ENCODE measurements at places on chromosomes 16 and 17. TPM values are rescaled to one million over a fixed set of nuclear protein-coding genes. Genes with fewer than 3 reads are reported as not detected.

DNA sequence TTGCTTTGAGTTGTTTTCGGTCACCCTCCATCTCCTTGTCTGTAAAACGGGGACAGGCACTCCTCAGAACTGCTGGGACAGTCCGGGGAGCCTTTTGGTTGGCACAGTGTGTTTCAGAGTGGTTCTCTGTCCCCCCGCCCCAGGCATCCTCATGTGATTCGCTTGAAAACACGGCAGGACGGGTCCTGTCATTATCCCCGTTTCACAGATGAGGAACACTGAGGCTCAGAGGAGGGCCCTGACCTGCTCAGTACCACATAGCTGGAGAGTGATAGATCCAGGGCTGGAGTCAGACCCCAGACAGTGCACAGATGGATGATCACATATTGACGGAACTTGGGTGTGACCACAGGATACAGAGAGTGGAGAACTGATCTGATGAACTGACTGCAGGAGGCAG, 13.5 kb upstream of the ADGRG1 start:
- DNase-seq = no peak

DNA sequence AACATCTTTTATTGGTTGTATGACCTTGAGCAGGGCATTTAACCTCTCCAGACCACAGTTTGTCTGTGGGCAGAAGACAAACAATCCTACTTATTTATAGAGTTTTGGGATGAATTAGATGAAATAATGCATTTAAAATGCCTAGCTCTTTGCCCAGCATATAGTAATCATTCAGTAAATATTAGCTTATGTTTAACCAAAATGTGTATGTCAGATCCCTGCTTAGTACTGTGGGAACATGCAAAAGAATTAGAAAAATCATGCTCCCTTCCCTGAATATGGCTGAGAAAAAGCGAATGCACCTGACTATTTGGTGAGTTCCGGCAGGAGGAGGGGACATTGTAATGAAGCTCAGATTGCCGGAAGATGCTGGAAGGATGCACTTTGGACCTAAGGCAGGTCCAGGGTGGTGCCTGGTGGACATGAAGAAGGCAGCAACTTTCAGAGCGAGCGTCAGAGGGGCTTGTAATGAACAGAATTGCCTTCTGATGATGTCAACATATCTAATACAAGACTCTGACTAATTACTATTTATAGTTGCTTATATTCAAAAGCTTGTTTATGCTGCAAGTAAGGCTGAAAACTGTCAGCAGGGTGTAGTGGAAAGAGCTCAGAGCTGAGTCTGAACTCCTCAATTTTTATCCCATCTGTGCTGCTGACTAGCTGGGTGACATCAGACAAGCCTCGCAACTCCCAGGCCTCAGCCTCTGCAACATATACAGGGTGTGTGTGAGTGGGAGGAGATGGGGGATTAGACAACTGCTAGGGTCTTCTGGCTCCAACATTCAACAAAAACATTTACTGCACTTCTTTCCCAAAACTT, 221.2 kb downstream of the PRKCA start:
- DNase-seq = no peak

DNA sequence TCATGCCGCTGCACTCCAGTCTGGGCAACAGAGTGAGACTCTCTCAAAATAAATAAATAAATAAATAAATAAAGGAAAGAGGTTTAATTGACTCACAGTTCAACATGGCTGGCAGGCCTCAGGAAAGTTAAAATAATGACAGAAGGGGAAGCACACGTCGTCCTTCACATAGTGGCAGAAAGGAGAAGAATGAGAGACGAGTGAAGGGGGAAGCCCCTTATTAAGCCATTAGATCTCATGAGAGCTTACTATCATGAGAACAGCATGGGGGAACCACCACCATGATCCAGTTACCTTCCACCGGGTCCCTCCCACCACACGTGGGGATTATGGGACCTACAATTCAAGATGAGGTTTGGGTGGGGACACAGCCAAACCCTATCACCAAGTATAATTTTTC, 54.5 kb downstream of the PAFAH1B1 start:
- DNase-seq = no peak

DNA sequence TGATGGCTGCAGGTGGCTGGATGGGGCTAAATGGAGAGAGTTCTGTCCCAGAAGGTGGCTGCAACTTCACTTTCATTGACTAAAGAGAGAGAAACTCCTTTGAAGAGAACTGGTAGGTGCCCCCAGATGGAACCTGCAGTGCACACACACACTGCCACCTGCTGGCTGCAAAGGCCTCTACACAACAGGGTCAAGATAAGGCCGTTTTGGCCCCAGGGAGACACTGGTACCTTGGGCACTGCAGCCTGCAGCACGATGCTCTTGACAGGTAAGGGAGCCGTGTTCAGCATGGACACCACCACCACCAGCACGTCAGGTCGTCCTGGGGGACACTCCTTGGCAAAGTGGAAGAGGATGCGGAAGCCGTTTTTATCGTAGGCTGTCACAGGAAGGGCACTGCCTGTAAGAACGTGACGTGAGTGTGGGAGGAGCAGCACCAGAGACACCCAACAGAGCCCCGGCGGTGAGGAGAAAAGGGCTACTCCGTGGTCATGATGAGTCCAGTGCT, 22.7 kb downstream of the GGA3 start:
- no peak for DNase-seq

DNA sequence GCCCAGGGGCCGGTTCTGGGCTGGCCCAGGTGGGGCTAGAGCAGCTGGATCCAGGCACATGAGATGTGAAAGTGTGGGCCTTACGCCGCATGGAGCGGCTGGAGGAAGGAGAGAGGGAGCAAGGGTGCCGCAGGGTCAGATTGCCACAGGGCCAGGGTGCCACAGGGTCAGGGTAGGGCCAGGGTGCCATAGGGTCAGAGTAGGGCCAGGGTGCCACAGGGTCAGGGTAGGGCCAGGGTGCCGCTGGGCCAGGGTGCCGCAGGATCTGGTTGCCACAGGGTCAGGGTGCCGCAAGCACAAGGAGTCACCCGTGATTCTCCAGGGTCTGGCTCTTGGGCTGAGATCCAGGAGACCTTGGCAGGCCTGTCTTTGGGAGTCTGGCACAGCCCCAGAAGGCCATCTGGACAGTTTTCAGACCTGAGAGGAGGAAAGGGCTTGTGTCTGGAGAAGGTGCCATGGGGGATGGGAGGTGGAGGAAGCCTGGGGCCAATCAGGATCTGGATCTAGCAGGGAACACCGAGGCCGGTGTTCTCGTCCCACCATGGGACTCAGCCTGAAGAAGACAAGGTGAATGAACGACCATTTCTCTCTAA, 13.1 kb upstream of the LASP1NB start:
- no peak for DNase-seq

- no peak for DNase-seq
These were observed 24.0 kb downstream of the CCR7 start for GRCh38 chr17:40541060-40541872.

GRCh38 chr17:6523330-6523729, 33.0 kb downstream of the PITPNM3 start:
- no peak for DNase-seq

DNA sequence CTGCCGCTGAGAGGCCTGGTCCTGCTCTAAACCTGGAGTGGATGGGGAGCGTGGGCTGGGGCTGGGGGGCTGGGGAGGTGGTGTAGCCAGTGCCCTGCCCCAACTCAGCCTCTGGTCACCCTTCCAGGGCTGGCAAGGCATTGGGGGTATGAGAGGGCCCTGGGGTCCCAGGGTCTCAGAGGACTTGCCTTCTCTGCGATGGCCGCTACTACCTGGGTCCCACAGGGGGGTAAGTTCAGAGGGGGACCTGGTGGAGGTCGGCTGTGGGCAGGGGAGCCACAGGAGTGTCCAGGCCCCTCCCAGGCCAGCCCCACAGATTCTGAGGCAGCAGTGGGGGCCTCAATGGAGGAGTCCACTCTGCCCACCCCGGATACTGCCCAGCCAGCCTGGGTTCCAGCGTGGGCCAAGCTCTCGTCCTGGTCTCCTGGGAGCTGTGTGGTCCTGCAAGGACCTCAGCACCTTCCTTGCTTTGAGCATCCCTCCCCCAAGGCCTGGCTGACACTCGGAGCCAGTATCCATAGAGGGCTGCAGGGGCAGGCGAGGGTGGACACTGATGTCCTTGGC, 20.5 kb downstream of the JPH3 start:
- no peak for DNase-seq

- DNase-seq = no peak
These were observed 31.7 kb downstream of the TOM1L2 start for GRCh38 chr17:17940441-17940911.

GRCh38 chr17:55440391-55440790, 18.8 kb upstream of the MMD start:
- no peak for DNase-seq

- DNase-seq = no peak
These were observed 2.9 kb upstream of the KCNH6 start for GRCh38 chr17:63519972-63520882.

- no peak for DNase-seq
These were observed 4.1 kb downstream of the USH1G start for GRCh38 chr17:74918906-74919305.

ORMDL3 gene
- polyA plus RNA-seq = 105 TPM

IRX5 gene
- polyA plus RNA-seq = 8.4 TPM

CORO1A gene
- 15.3 TPM for polyA plus RNA-seq

MYH3 gene
- 2.6 TPM for polyA plus RNA-seq

PRDM7 gene
- polyA plus RNA-seq = 0.44 TPM

SULT1A4 gene
- 18.3 TPM for polyA plus RNA-seq

Measured in left renal cortex interstitium (tissue), 4 donors.